ENCODE measurements at places on chromosomes 1 and 21.

GRCh38 chr1:156882543-156882942 is 11.0 kb upstream of the PEAR1 start:
- DNase-seq, result no peak

DNA sequence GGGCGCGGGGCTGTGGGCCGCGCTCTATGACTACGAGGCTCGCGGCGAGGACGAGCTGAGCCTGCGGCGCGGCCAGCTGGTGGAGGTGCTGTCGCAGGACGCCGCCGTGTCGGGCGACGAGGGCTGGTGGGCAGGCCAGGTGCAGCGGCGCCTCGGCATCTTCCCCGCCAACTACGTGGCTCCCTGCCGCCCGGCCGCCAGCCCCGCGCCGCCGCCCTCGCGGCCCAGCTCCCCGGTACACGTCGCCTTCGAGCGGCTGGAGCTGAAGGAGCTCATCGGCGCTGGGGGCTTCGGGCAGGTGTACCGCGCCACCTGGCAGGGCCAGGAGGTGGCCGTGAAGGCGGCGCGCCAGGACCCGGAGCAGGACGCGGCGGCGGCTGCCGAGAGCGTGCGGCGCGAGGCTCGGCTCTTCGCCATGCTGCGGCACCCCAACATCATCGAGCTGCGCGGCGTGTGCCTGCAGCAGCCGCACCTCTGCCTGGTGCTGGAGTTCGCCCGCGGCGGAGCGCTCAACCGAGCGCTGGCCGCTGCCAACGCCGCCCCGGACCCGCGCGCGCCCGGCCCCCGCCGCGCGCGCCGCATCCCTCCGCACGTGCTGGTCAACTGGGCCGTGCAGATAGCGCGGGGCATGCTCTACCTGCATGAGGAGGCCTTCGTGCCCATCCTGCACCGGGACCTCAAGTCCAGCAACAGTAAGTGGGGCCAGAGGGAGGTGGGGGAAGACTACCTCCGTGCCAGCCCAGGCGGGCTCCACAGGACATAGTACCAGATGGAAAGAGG is 808 bp downstream of the MAP3K21 start:
- DNase-seq, result peak; percentile 43

GRCh38 chr1:78280626-78281025 is 210.1 kb upstream of the PTGFR start:
- DNase-seq, result no peak

- DNase-seq, result no peak
These were observed 45.1 kb upstream of the PALMD start for GRCh38 chr1:99600782-99601181.

- DNase-seq, result no peak
These were observed 76.1 kb upstream of the CNIH3 start for GRCh38 chr1:224539971-224540370.

DNA sequence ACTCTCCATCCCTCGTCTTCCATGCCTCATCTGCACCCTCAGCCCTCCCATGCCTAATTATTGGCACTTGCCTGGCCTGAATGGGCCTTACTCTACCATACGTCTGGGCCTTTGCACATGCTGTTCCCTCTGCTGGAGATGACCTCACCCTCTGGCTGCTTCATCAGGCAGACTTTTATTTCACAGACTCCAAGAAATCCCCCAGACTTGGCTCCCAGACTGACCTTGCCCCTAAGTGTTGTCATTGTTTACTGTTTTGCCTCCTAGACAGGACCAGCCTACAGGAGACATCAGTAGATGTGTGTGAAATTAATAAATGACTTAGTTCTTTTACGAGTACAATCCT is 5.2 kb upstream of the AHDC1 start:
- DNase-seq, result no peak

All from GM13977 (cell line).